Activated T-helper 1 cell treated with Interleukin-2 at 50 U/mL for 16 hours (primary cell): ENCODE measurements at places on chromosomes 5 and 9.

DNA sequence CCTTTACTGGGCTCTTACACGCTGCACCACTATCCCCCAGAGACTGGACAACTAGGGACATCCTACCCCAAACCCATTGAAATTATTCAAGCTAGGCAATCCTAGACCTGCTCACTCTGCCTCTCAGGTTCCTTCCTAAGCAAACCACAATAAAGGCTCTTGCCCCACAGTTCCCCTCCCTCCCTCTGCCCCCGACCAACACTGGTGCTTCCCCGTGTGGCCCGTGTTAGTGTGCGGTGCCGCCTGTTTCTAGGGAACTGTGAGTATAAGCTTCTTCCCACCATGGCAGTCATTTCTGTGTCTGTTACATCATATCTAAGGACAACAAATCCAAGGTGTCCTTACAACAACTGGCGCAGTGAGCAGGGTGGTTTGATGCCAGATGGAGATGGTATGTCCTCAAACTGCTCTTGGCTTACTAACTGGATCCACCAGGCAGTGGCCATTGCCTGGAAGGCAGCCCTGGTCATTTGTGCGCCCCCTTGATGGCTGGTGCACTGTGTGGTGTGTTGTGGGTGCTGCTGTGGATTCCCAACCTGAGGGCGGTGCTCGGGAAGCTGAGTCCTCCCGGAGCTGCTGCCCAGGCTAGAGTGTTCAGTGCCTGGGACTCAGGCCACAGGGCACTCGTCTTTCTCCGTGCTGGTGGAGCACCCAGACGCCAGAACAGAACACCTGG lies 8.4 kb upstream of the MXD3 start:
- DNase-seq = no peak

GRCh38 chr5:90691533-90691932 lies 132.9 kb downstream of the ADGRV1 start:
- DNase-seq = no peak

GRCh38 chr5:30387974-30388632 lies 805.4 kb upstream of the CDH6 start:
- DNase-seq = no peak

DNA sequence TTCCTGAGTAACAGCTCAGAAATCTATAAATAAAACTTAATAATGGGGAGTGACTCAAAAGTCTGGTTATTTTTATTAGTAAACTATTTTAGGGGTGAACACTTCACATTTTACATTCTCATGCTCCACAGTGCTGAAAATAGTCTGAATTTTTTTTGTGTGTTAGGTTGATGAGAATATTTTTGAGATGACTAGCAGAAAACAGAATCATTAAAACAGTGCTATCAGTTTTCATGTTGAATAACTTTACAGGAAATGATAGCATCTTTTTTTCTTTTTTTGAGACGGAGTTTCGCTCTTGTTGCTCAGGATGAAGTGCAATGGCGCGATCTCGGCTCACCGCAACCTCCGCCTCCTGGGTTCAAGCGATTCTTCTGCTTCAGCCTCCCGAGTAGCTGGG lies 60.3 kb downstream of the TMC1 start:
- no peak for DNase-seq

DNA sequence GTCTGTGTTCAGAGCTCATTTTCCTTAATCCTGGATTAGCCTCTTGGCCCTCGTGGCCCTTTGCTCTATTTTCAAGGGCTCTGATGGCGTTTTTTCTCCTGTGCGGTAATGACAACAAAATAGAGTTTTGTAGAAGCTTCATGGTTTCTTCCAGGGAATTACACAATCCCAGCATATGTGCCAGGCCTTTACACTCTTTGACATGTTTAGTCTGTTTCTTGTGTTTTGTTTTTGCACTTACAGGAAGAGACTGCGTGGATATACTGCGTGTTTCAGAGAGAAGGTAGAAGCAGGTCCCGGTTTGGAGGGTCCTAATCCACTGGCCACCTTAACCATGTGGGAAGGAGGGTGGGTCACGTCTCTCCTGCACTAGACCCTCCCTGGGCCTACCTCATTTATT lies 400.2 kb upstream of the IRX4 start:
- DNase-seq = no peak

GRCh38 chr9:128123451-128124080 lies 4.0 kb downstream of the PTGES2 start:
- no peak for DNase-seq

DNA sequence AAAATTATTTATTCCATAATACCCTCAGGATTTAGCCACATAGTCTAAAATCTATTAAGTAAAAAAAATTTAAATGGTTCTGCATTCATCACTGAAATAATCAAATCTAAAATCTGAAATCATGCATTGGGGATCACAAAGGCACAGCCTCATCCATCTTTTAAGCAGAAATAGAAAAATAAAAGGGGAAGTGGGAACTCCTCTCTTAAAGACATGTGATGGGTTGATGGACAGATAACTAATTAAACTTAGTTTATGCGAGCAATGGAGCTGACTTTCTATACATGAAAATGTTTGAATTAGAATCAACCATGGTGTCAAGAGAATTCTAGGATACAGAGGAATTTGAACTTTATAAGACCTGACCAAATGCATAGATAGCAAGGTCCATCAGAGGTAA lies 170.5 kb downstream of the GABRB2 start:
- DNase-seq = no peak

GRCh38 chr5:132235340-132235739 lies 7.7 kb upstream of the P4HA2 start:
- DNase-seq = no peak

- DNase-seq = no peak
Measured at GRCh38 chr9:101242651-101243050, 142.2 kb downstream of the BAAT start.

- no peak for DNase-seq
Measured at GRCh38 chr5:16780325-16780724, 155.8 kb downstream of the MYO10 start.

GRCh38 chr5:59040024-59040803 lies 457.3 kb downstream of the RAB3C start:
- DNase-seq = no peak

GRCh38 chr5:7705261-7705660 lies 145.7 kb downstream of the CFAP90 start:
- DNase-seq = no peak

GRCh38 chr5:81837667-81838306 lies 86.9 kb upstream of the SSBP2 start:
- no peak for DNase-seq
